ENCODE measurements at places on chromosomes 3 and 15.
A peak's percentile ranks its signal among the peaks of the same experiment; 100 is the strongest.

- DNase-seq = no peak
Observed at GRCh38 chr15:94666553-94666952, 435.2 kb downstream of the MCTP2 start.

GRCh38 chr3:150407808-150408220, 284 bp upstream of the TSC22D2 start:
- DNase-seq = no peak

- DNase-seq = no peak
Observed at GRCh38 chr15:56933410-56933809, 15.0 kb downstream of the TCF12 start.

DNA sequence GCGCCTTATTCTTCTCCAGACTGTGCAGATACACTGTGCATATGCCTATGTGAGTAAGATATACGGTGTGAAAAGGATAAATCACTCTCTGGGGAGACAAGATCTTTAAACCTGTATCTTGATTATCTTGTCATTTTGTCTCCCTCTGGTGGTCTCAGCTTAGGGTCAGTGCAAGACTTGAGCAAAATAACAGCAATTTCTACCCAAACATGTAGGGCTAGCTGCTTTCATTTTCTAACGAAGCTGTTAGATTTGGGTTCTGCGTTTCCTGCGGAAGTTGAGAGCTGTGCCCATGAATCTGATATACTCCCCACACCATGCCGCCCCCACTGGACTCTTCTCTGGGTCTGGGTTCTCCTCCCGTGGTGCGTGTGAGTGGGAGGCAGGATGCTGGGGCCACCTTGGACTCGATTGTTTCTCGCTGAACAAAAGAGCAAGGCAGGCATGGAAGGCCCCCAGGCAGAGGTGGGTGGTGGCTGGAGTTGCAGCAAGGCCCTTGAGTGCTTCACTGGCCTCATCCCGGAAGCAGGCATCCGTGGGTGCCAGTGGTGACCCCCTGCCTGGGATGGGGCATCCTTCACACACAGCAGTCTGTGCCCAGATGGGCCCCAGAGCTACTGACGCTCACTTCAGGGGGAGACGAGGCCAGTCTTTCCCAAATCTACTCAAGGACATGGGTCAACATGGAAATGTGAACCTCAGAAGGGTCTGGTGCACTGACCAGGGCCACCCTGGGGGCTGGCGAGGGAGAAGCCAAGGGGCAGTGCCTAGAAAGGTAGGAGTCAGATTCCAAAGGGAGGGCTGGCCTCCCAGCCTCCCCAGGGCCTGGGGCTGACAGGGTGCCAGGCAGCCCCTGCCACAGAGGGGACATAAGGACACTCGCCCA, 179.6 kb downstream of the NSMCE3 start:
- DNase-seq = peak; percentile 33

- no peak for DNase-seq
Observed at GRCh38 chr3:125318871-125319270, 56.3 kb downstream of the ZNF148 start.

DNA sequence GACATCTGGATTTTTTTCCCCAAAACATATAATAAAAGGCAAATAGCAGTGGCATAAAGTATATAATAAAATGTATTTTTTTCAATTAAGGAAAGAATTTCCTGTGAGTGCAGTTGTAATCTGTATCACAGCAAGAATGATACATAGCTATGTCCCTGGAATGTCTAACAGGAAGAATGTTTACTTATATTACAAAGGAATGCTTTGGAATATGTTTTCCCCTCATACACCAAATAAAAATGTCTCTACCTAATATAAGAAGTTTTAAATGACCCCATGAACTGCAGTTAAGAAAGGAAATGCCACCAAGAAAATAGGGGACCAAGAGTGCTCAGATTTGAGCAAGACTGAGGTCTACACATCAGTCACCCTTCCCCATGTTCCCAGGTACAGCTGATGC, 38.0 kb upstream of the ATP11B start:
- DNase-seq = no peak

GRCh38 chr15:66226736-66227135, 26.8 kb downstream of the MEGF11 start:
- DNase-seq = no peak

DNA sequence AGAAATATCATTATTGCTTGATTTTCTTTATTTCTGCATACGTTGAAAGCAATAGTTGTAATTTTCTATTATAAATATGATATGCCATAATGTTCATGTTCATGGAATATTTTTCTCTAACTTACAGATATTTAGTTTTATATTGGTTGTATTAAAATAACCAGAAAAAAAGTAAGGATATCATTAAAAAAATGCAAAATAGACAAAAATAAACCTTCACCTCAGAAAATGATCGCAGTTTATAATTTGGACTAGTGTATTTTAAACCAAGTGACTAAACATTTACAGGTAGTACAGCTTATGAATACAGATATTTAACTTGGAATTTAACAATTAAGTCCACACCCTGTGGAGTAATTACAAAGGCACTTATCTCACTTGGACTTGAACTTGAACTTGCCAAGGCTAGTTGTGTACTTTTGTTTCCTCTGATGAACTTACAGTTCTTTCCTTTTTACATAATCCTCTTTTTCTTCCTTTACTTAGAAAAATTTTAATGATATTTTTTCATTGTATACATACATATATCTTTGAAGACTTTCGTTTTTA, 156.7 kb downstream of the CHL1 start:
- no peak for DNase-seq

DNA sequence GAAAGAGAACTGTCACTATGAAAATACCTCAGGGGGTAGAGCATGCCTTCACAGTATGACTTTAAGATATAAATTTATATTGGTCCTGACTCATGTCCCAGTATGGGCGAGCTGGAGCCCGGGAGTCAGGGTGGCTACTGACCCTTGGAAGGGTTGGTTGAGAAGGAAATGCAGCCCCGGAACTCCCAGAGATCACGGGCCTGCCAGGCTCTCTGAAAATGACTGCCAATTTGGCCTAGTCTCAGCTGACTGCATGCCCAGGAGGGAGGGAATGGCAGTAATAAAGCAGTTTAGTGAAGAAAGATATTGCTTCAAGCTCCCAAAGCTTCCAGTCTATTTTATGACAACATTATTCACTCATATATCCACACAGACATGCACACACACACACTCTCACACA, 299.0 kb downstream of the NR2F2 start:
- DNase-seq = no peak

DNA sequence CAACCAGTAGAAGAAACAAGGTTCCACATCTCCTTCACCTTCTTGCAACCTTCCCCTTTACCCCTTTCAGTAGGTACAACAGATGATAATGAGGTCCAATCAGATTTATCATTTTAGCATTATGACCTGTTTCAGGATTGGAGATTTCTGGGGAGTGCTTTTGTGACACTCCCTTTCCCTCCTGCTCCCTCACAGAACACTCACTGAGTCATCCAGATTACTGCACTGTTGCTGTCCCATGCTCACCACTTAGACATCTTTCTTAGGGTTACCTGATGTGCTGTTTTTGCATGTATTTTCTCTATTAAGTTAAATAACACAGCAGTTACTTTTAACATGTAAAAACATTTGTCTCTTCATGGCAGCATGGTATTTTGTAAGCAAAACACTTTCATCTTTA, 118.5 kb downstream of the MFSD1 start:
- DNase-seq = no peak

- no peak for DNase-seq
Observed at GRCh38 chr3:181250714-181251113, 261.2 kb upstream of the DNAJC19 start.

Measured in stimulated activated CD4-positive, alpha-beta T cell treated with anti-CD3 and anti-CD28 coated beads, Interleukin-15, amount 100 ng/mL, for 24 hours (primary cell).